ENCODE measurements at places on chromosomes 1 and 21.

- DNase-seq, result no peak
Measured at GRCh38 chr1:177872308-177872900, 97.5 kb downstream of the SEC16B start.

GRCh38 chr1:36224537-36225282 lies 467 bp downstream of the THRAP3 start:
- no peak for DNase-seq

DNA sequence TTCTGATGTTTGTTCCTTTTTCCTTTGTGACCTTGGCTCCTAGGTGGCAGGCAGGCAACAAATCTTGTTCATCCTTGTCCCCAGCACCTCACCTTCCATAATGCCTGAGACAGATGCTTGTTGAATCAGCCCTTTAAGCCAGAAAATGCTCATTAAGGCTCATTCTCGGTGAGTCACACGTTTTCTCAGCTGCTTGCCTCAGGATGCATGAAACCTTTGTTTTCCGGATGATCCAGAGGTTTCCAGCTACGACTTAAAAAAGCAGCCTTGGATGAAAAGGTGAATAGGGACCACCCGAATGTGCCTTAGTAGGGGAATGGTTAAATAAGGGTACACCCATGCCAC lies 4.6 kb upstream of the ATP13A2 start:
- no peak for DNase-seq

- DNase-seq, result no peak
Measured at GRCh38 chr1:173241528-173242347, 34.6 kb upstream of the TNFSF4 start.

DNA sequence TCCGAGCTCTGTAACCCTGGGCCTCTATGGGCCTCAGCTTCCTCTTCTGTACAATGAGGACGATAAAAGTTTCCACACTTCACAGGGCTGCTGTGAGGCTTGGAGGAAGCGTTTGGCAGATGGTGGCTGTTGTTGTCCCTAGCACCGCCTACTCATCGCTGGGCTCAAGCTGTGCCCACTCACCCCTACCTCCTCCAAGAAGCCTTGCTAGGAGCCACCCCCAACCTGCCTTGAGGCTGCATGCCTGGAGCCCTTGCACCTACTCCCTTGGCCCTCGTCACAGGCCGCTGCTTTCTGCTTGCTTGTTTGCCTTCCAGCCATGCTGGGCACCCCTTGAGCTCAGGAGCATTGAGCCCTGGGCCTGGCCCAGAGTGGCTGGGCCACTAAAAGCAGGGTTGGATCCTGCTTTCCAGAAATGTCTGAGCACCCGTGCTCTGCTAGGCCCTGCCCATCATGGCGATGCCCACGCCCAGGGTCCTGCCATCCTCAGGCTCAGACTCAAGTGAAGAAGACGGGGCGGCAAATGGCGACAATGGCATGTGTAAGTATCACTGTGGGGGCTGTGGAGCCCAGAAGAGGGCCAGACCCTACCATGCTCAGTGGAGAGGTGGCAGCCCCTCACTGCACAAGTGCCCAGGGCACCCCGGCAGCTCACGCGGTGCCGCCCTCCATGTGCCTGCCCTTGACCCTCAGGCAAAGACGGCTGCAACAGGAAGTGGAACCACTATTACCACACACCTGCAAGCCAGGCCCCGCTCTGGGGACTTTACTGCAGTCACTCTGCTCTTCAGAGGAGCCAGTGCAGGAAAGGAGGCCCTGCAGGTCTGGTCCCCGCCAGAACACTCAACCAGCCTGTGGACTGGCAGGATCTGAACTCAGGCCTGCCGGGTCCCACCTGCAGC lies 9.5 kb downstream of the SH3BGRL3 start:
- peak; percentile 93 for DNase-seq

DNA sequence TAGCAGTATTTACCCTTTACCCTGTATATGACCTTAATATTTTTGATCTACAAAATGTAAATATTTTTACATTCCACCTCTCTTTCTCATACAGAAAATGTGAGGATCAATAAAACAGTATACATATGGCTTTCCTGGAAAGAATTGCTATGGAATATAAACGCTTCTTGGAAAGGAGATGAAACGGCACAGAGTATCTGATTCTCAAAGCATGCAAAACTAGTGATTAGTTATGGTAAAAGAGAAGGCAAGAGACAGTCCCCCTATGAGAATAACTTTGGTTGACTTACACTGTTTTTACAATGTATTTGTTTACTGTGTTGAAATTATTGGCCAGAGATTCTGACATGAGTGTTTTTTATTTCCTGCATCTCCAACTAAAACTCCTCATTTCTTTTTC lies 204.6 kb upstream of the C21orf91 start:
- DNase-seq, result no peak

- DNase-seq, result no peak
Measured at GRCh38 chr1:19654386-19654785, 10.3 kb downstream of the NBL1 start.

GRCh38 chr1:183804916-183805841 lies at the start of gene RGL1:
TSS of gene RGL1 (plus strand) at chr1:183805120. CDS start at chr1:183805298, 178 bp downstream.
- no peak for DNase-seq

DNA sequence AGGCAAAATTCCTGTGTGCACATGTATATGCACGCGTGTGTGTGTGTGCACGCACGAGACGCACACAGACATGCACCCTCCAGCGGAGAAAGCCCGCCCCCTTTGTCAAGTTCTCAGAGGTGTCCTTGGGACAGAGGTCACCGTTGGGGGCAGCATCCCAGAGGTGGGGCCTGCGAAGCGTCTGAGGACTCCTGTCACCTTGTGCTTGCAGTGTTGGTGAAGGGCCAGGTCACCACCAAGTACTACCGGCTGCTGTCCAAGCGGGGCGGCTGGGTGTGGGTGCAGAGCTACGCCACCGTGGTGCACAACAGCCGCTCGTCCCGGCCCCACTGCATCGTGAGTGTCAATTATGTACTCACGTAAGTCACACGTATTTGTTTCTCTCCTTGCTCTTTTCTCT lies 42.6 kb downstream of the SIM2 start:
- no peak for DNase-seq

Data from naive B cell (primary cell).